ENCODE measurements at places on chromosomes 7 and 10.

DNA sequence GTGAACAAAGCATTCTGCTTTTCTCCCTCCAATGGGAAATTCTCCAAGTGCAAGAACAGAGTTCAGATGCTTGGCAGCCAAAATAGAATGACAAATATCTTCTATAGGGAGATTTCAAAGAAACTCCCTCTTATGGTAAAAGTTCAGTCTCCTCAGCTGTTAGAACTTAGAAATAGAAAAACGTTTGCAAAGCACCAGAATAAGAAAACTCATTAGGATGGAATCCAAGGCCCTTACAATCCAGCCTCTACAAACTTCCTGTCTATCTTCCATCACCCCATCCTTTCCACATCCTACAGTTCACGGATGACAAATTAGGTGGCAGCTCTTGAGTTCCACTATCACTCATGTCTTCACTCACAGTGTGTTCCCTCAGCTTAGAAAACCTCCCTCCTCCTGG lies 25.7 kb downstream of the FAM13C start:
- no peak for DNase-seq

- no peak for DNase-seq
These were observed 71.1 kb upstream of the CUX1 start for GRCh38 chr7:101746314-101746713.

DNA sequence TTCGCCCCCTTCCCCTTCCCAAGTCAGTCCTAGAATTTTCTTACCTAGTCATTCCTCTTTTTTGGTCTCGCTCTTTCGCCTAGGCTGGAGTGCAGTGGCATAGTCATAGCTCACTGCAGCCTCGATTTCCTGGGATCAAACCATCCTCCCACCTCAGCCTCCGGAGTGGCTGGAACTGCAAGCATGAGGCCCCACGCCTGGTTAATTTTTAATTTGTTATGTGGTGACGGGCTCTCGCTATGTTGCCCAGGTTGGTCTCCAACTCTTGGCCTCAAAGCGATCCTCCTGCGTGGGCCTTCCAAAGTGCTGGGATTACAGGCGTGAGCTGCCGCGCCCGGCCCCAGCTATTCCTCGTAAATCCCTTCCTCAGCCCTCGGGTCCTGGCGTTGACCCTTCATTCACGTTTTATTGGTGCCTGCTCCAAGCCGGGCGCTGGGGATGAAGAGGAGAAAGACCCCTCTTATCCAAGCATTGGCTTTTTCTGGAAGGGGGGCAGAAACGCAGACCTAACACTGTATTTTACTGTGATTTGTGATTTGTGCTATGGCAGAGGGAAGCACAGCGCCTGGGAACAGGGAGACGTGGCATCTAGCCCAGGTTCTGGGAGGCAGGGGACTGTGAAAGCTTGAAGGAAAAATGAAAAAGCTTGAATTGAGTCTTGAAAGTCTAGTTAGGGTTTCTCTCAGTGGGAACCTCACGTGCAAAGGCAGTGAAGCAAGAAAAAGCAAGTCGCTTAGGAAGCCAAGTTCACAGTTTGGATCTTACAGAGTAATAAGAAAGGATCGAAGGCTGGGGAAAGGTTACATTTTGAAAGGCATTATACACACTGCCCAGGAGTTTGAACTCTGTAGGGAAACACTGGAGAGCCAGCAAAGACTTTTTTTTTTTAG lies 516 bp downstream of the ZNHIT1 start:
- no peak for DNase-seq

- no peak for DNase-seq
These were observed 100.9 kb downstream of the XRCC2 start for GRCh38 chr7:152574892-152575548.

- no peak for DNase-seq
These were observed 21.3 kb upstream of the ANK3 start for GRCh38 chr10:60410970-60411369.

- no peak for DNase-seq
These were observed 142.1 kb downstream of the SND1 start for GRCh38 chr7:127794136-127794535.

DNA sequence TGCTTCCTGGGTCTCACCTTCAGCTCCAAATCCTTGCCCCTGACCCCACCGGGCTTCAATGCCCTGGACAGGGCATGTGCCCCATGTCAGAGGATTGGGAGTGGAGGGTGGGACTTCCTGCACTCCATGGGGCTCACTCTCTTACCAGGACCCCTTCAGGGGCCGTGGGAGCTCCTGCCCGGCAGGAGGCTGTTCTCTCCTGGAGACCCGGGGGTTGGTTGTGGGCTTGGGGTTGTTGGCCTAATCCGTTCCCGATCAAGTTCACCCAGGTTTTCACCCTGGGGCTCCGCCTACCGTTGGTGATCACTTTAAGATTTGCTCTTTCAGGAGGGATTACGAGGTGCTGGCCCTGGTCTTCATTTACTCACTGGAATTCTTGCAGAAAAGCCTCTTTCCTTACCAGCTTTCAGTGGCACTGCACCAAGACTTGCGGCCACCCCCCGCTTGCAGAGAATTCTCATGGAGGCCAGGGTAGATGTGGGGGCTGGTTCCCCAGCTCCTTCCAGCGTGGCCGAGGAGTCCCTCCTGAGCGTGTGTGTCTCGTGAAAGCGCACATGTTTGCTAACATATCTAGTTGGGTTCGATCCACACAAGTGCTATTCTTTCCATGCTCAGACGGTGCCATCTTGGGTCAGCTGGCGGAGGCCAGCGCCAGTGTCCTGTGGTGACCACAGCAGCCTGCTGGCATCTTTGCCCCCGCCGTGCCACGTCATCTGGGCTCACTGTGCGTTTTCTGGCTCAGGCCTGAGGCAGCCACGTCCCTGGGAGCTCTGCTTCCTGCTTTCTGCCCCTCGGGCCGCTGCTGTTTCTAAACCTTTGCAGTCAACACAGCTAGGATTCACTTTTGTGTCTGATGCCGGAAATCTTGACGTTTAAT lies 15.6 kb downstream of the PWWP2B start:
- DNase-seq, result no peak

GRCh38 chr7:21850531-21851285 lies 95.0 kb downstream of the CDCA7L start:
- DNase-seq, result no peak

DNA sequence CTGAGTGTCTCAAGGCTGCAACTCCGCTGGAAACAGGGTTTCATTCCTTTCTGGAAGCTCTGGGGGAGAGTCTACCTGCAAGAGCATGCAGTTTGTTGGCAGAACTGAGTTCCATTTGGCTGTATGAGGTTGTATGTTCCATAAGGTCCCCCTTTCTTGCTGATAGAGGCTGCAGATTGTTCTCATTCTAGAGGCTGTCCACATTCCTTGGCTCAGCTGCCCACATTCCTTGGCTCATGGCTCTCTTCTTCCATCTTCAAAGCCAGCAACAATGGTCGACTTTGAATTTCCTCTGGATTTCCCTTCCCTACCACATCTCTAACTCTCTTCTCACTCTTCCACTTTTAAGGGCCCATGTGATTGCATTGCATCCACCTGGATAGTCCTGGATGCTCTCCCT lies 147.3 kb upstream of the CDCA7L start:
- no peak for DNase-seq

GRCh38 chr7:149427096-149427680 lies 33.7 kb downstream of the ZNF777 start:
- DNase-seq, result no peak

- DNase-seq, result no peak
These were observed 20.0 kb upstream of the PARP12 start for GRCh38 chr7:140082770-140083169.

- no peak for DNase-seq
These were observed 208.3 kb downstream of the PRPF18 start for GRCh38 chr10:13794992-13795612.

DNA sequence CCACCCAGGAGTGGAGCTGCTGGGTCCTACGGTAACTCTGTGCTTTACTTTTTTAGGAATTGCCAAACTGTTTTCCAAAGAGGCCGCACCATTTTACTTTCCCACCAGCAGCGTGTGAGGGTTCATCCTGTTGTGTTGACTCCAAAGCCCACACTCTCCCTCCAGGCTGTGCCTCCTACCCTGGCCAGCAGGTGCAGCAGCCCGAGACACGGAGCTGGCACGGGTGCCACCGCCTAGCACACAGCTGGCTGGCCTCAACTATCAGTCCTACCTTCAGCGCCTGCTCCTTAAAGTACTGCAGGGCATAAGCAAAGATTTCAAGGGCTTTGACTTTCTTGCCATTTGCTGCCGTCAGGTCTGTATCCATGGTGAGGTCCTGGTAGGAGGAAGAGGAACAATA lies 44.0 kb downstream of the HSPA12A start:
- DNase-seq, result no peak

GRCh38 chr10:61633665-61634064 lies 29.1 kb upstream of the CABCOCO1 start:
- DNase-seq, result no peak

GRCh38 chr7:126001349-126001748 lies 1071.7 kb upstream of the POT1 start:
- no peak for DNase-seq

GRCh38 chr10:98264378-98265065 lies 3.5 kb downstream of the LOXL4 start:
- no peak for DNase-seq

DNA sequence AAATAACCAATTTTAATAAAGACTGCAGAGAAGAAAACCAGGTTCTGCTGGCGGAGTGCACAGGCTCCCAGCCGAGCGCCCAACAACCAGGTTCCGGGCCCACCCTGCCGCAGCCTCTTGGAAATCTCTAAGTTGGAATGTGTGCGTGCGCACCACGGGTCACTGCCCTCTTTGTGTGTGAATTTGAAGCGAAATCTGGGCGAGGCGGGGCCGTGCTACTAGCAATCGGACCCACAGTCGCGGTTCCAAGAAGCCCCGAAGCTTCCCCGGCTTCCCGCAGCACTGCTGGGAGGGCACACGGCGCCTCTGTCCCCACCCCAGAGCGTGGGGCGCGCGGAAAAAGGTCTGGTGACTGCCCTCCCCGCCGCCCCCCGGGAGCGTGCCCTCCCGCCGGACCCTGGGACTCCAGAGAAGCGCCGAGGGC lies 666 bp upstream of the MAP3K8 start:
- no peak for DNase-seq

GRCh38 chr10:117162093-117163060 lies 24.3 kb upstream of the VAX1 start:
- DNase-seq, result no peak

DNA sequence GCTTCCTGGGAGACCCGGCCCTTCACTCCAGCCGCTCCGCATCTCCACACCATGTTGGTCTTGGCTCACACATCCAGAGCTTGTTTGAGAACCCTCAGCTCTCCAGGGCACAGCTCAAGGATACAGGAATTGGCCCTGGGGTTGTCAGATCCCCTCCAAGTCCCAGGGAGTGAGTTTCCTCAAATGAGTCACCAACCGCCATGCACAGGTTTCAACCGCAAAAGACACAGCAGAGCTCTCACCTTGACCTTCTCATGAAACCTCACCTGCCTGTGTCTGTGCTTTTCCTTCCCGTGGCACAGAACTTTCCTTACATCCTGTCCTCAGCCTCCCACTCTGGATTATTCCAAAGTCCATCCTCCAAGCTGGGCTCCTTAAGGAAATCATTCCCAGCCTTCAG lies 20.6 kb downstream of the AZGP1 start:
- no peak for DNase-seq

DNA sequence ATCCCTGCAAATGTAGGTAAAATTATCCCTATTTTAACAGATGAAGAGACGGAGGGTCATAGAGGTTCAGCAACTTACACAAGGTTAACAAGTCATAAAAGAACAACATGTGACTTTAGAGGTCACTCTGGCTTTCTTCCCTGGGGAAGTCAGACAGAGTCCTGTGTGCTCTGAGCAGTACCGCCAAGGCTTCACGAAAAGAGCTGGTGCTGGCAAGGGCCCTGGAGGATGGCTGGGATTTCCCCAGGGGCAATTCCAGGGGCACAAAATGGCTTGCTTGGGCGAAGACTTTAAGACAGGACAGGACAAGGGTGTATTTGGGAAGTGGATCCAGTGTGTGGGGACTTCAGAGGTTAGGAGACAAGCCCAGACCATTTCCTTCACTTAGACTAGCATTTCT lies 144.1 kb downstream of the PIP4K2A start:
- no peak for DNase-seq

- DNase-seq, result no peak
These were observed 51.4 kb upstream of the APBB1IP start for GRCh38 chr10:26386781-26387180.

- DNase-seq, result no peak
These were observed 94.2 kb downstream of the INSYN2A start for GRCh38 chr10:127102176-127102575.

DNA sequence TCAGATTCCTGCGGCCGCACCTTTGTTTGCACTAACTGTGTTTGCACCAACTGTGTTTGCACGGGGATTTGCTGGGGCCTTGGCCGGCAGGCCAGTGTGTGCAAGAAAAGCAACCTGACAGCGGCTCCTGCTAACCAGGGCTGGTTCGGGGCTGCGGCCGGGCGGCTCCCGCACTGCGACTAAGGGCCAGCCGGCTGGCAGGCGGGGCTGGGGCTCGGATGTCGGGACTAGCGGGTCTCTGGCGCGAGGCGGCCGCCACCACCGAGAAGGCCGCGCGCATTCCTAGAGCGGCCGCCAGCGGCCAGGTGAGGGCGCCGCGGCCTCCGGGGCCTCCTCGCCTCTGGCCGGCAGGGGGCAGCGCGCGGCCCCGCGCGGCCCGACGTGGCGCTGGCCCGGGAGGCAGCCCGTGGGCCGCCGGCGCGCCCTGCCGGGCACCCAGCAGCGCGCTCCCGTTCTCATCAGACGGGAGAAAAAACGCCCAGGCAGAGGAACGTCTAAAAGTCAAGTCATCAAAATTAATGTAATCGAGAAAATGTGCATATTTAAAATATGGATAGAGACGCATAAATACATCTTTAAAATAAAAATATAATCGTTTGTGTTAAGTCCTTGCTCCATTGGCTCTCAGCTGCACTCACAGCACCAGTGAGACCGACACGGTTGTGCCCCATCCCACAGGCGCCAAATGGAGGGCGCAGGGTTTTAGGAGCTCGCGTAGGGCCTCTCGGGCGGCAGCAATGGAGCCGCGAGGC lies 38.5 kb downstream of the ZNF777 start:
- peak; percentile 44 for DNase-seq

DNA sequence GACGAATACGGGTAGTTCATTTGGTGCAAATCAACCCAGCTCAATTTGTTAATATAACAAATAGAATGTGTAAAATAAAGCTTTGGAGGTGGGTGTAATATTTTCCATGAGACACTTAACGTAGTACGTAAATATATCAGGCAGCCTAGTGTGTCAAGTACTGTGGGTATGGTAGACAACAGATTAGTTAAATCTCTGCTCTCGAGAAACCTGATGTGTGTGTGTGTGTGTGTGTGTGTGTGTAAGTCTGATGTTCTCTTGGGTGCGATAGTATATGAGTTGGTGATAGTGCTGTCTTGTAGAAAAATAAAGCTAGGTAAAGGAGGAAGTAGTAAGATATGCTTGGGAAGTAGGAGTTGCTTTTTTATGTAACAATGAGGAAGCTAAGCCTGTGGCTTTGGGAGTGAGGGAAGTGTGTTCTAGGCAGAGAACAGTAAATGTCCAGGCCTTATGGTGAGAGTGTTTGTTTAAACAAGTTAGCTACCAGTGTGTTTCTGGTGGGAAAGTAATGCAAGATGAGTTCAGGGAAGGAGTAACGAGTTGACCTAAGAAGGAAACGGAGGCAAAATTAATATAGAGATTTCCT lies 26.1 kb downstream of the WAC start:
- DNase-seq, result no peak

GRCh38 chr7:102985176-102985783 lies 72.5 kb downstream of the LRRC17 start:
- no peak for DNase-seq

Measured in activated CD8-positive, alpha-beta memory T cell treated with anti-CD3 and anti-CD28 coated beads for 4 hours (primary cell).